ENCODE measurements at places on chromosomes 2 and 18.

- DNase-seq = no peak
These were observed 35.1 kb downstream of the CABYR start for GRCh38 chr18:24173997-24174396.

DNA sequence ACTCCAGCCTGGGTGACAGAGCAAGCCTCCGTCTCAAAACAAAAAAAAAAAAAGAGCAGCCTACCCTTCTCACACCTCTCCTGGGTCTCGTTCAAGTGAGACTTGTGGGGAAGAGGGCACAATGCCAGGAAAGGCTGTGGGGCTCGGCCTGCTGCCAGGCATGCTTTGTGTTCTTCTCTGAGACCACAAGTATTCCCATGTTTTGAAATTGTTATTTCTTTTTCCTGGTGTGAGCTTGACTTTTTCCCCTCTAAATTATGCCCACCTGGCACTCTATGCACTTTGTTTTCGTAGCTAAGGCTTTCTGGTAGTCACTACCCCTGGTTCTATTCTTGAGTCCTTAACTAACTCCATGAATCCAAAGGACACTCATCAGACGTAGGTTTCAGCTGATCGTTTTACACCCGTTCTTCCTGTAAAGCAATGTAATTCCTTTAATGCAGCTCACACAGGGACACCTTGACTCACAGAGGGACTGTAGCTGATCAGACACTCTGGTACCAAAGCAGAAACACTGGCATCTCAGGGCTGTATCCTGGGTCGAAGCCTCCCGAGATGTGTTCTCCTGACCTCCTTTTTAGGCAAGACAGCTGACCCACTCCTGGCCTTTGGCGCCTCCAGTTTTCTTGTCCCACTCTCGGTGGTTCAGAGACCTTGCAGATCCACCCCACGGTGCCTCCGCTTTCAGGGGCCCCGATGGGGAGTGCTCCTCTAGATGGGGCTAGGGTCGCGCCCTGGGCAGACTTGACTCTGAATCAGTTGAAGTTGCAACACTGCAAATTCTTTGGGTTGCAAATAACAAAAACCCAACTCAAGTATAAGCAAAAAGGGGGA lies 193.3 kb upstream of the AGAP1 start:
- no peak for DNase-seq

DNA sequence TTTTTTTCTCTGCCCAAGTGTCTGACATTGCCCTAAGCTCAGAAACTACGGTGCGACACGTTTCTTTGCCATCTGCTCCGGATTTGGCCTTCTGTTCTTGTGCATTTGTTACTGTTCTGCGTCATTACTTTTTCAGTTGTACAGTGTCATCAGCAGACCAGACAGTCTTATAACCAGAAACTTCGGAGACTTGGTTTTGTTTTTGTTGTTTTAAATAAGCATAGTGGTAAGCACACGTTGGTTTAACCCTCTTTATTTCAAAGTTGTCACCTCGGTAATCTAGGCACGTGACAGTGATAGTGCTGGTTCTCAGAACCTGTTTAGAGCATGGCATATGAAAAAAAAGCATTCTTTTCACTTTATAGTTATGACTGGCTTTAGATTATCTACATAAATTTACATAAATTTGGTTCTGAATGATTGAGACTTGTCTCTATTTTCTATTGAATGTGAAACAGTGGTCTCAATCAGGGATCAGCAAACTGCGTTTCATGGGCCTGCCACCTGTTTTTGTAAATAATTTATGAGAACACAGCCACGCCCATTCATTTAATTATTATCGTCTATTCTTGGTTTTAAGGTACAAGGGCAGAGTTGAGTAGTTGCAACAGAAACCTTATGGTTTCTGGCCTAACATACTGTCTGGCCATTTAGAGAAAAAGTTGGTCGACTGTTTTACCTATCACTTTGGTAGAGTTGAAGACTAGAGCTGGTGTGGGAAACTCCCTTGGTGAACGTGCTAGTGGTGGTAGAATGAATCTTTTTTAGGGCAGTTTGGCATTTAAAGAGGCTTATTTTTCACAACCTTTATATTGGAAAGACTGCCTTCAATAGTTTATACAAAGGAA lies 106.5 kb downstream of the ZNF532 start:
- no peak for DNase-seq

DNA sequence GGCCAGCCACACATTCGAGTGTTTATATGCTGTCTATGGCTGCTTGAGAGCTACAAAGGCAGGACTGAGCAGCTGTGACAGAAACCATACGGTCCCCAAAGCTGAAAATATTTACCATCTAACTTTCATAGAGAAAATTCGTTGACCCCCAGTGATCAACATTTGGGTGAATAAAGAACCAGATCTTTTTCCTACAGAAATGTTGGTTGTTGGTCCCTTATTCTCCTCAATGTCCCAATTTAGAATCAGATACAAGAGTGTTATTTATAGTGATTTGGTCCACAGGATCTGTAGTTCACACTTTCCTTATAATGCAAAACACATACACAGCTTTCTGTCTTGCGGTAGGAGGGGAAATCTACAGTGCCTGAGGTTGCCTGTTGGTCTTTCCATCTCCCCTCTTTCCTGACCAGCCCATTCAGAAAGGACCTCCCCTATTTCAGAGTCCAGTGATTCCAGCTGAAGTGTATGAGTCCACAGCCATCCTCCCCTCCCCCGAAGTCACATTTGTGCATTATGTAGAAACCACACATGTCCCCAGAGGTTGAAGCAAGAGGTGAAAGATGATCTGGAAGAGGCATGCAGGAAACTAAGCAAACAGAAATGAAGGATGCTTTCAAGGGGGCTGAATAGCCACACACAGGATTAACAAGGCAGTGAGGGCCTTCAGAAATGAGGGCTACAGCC lies 61.9 kb downstream of the SPRED2 start:
- DNase-seq = no peak

- no peak for DNase-seq
These were observed 602.9 kb downstream of the NYAP2 start for GRCh38 chr2:226002438-226002837.

DNA sequence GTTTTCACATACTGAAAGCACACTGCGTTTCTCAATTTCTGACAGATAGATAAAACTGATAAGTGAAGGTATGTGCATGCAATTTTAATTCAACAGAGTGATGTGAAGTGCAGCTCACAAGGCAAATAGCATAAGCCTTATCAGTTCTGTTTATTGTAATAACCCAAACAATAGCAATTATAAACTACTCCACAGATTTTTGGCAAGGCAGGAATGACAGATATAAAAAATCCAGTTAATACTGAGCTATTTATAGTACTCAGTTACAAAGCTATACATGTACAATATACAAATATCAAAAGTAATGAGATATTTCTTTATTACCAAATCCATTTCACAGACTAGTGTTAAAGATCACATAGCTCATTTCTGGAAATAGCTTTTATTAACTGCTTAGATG lies 210.9 kb upstream of the KLHL14 start:
- DNase-seq = no peak

DNA sequence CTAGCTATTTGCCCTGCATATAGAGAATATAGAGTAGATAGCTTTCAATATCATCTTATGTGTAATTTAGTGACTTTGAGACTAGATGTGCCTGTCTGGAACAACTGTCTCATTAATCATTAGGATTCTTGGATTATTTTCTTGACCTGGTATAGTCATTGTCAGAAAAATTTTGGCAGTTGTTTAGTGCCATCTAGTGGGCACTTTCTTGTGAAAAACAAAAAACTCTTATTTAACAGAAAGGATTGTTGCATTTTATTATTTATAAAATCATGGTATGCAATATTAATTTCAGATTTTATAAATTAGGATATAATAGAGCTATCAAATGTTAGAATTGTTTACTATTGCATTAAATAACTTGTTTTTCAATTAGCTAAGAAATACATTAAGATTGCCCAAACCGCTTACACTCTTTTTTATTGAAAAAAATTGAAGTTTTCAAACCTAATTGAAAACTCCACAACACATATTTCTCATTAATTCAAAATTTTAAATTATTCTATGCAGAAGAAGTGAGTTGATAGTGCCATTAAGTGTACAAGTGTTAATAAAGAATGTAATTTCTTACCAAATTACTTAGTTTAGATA lies 80.3 kb downstream of the DYNAP start:
- no peak for DNase-seq
